Anterior cingulate cortex (tissue), 58 donors: ENCODE measurements at places on chromosomes 7 and 10.

GRCh38 chr10:7579681-7580080 lies 87.1 kb downstream of the ITIH5 start:
- DNase-seq: no peak

- no peak for DNase-seq
Measured at GRCh38 chr10:58030208-58030607, 237.5 kb downstream of the IPMK start.

GRCh38 chr7:148230296-148230695 lies 360.3 kb upstream of the C7orf33 start:
- DNase-seq: no peak

DNA sequence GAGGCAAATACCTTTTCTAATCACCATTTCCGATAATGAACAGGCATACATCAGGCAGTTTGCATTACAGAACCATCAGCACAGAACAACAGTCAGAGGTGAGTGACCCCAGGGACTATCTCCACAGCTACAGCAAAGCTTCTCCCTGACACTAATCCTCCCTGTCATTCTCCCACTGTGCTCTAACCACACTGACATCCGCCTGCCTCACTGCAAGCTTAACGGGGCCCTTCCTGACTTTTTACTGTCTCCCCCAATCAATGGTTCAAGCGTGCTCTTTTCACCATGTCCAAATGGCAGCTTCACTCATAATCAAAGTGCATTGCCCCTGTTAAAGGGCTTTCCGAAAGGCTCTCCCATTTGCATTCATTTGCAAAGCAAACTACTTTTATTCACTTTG lies 196.3 kb downstream of the DNAJC1 start:
- DNase-seq: no peak

DNA sequence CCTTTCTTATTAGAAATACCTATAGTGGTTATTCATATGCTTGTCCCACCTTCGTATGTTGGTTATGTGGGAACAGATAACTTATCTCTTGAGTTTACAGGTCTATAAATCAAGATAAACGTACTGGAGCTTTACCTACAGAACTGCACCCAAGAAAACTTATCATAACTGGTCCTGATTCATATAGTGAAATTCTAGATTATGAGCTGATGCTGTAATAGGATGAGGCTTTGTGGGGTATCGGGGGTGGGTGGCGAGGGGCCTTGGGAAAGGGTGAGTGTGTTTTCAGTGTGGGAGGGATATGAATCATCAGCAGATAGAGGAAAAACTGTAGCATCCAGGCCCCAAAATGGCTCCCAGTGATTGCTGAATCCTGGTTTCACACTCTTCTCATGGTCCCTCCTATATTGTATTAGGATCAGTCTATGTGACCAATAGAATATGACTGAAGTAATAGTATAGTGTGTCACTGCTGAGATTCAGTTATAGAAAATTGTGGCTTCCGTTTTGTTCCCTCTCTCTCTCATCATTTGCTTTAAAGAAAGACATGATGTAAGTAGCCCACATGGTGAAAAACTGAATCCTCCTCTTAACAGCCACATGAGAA lies 706.8 kb upstream of the LRRTM3 start:
- no peak for DNase-seq

GRCh38 chr7:92359801-92360200 lies 87.5 kb upstream of the GATAD1 start:
- no peak for DNase-seq

GRCh38 chr7:130982160-130982638 lies 248.2 kb upstream of the KLF14 start:
- DNase-seq: no peak

DNA sequence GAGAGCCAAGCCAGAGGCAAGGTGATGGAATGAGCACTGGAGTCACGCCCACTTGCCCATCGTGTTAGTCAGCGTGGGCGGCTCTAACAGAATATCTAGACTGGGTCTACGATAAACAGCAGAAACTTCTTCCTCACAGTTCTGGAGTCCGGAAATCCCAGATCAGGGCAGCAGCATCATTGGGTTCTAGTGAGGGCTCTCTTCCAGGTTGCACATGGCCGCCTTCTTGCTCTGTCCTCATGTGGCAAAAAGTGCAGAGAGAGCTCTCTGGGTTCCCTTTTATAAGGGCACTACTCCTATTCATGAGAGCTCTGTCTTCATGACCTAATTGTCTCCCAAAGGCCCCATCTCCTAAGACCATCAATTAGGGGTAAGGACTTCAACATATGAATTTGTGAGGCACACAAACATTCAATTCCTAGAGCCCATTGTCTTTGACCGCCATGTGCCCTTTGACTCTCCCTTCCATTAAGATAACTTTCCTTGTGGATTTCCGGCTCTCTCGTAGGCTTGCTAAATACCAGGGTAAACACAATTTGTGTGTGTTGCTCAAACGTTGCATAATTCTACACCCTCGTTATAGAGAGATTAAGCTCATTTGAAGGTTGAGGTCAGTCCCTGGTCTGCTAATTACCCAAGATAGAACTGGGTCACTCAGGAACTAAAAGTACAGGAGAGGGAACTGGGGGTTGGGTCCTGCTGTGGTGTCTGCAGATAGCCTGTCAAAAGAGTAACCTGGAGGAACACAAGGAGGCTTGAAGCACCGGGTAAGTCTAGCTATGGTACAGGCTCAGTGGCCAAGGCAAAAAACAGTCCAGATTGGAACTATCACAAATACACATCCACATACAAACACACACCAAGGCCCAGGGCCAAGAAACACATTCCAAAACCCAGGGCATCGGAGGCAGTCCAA lies 28.7 kb upstream of the USP6NL start:
- DNase-seq: no peak

- no peak for DNase-seq
Measured at GRCh38 chr7:10121631-10122030, 852.0 kb upstream of the PHF14 start.

- no peak for DNase-seq
Measured at GRCh38 chr10:1567742-1568495, 169.4 kb downstream of the ADARB2 start.

- no peak for DNase-seq
Measured at GRCh38 chr10:125093974-125094705, 66.2 kb downstream of the CTBP2 start.
